GM20000 (cell line): ENCODE measurements at places on chromosomes 7 and 10.

- no peak for DNase-seq
Observed at GRCh38 chr10:127527891-127528290, 21.2 kb upstream of the NPS start.

- no peak for DNase-seq
Observed at GRCh38 chr10:99927721-99928280, 81.9 kb downstream of the DNMBP start.

GRCh38 chr10:103783681-103784080, 71.7 kb downstream of the SH3PXD2A start:
- DNase-seq, result no peak

GRCh38 chr10:45008524-45009161, 7.9 kb downstream of the ZNF22 start:
- peak; percentile 70 for DNase-seq

GRCh38 chr10:11179516-11180105, 161.9 kb downstream of the CELF2 start:
- no peak for DNase-seq

- DNase-seq, result no peak
Observed at GRCh38 chr7:18708204-18708603, 212.7 kb downstream of the HDAC9 start.

DNA sequence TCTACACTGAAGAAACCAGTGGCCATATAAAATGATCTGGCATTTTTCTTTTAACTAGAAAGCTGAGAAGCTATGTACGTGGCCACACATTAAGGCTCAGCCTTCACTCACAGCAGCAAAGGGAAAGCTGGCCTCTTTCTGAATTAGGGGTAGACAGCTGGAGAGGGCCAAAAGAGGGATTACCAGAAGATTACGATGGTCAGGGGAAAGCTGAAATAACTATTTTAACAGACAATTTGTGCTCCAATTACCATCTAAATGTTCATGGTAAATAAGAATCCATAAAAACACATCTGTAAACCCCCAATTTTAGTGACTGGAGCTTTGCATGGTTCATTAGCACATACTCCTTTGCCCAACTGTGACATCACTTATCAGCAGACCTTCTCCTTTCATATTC, 314.3 kb downstream of the HPSE2 start:
- no peak for DNase-seq

GRCh38 chr10:71829171-71829570, 21.9 kb downstream of the PSAP start:
- DNase-seq, result no peak

- DNase-seq, result no peak
Observed at GRCh38 chr10:47081264-47081663, 170.0 kb downstream of the PTPN20 start.

DNA sequence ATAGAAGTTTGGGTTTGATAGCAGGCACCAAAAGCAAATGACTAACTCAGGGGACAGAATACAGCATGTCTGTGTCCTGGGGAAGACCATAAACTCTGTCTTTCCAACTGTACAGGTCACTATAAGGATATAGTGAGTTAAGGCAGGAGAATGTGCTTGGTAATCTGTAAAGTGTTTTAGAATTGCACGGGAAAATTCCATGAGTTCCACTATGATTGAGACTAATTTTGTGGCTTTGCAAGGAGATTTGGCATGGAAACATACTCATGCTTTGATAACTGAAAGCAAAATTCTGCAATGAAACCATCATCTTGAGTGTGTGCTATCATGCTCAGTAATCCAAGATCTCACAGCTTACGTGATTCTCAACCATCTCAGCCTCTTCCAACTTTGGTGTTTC, 152.6 kb downstream of the PKD1L1 start:
- DNase-seq, result no peak

DNA sequence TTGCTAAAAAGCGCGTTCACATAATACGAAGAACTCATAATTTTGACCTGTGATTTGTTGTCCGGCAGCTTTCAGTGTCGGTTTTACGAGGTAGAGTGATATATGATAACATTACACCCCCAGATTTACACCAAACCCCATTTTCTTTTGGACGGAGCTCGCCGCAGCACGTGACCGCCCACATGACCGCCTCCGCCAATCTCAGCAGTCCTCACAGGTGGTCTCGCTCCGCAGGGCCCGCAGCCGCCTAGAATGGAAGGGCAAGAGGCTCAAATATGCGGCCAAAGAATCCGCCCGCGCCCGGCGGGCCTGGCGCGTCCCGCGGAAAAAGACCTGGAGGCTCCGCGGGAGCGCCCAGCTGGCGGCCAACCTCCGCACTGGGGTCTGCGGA, at the start of gene HOXA7:
TSS of gene HOXA7 (minus strand) at position 168 of the 391 bp plus-strand sequence. CDS start at position 38, 130 bp downstream.
- DNase-seq, result no peak

GRCh38 chr10:95493862-95494261, 67.3 kb downstream of the SORBS1 start:
- no peak for DNase-seq

- DNase-seq, result peak; percentile 51
Observed at GRCh38 chr7:43569424-43569823, 13.5 kb upstream of the STK17A start.

- DNase-seq, result no peak
Observed at GRCh38 chr10:78602201-78602932, 466.4 kb upstream of the ZMIZ1 start.

DNA sequence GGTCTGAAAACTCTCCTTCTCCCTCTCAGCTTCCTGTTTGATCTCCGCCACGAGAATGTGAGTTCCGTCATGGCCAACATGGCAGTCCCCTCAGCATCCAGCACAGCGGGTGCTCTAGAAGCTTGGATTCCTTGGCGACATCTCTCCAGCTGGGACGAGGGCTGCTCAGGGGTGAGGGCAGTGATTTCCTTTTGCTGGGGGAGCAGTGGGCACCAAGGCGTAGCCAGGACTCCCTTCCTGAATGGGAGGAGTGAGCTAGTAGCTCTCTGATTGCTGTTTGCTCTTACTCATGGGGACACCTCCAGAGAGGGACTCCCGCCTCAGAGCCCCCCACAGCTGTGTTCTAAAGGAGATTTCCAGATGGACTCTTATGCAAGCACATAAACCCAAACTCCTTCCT, 28.8 kb upstream of the CTBP2 start:
- no peak for DNase-seq

GRCh38 chr10:122435212-122435827, 19.1 kb upstream of the ARMS2 start:
- DNase-seq, result no peak

- no peak for DNase-seq
Observed at GRCh38 chr7:90230834-90231233, 14.1 kb upstream of the CFAP69 start.

DNA sequence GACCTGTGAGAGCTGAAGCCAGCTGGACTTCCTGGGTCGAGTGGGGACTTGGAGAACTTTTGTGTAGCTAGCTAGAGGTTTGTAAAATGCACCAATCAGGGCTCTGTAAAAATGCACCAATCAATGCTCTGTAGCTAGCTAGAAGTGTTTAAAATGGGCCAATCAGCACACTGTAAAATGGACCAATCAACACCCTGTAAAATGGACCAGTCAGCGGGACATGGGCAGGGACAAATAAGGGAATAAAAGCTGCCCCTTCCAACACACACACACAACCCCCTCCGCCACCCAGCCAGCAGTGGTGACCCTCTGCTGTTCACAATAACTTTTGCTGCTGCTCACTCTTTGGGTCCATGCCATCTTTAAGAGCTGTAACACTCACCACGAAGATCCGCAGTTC, 7.1 kb downstream of the ZNF511 start:
- no peak for DNase-seq

GRCh38 chr10:102600816-102601215, 43.5 kb upstream of the TRIM8 start:
- DNase-seq, result no peak

- no peak for DNase-seq
Observed at GRCh38 chr7:28165261-28165660, 15.3 kb downstream of the JAZF1 start.

GRCh38 chr10:45373003-45373575, 927 bp upstream of the ALOX5 start:
- peak; percentile 42 for DNase-seq

- no peak for DNase-seq
Observed at GRCh38 chr10:33388785-33389184, 54.3 kb upstream of the NRP1 start.

- peak; percentile 97 for DNase-seq
Observed at GRCh38 chr7:27095897-27096767, at the start of gene HOXA1. HOXA1 (minus strand) TSS chr7:27096000; CDS start chr7:27095912, 88 bp downstream.

GRCh38 chr7:139772115-139772514, 5.7 kb downstream of the HIPK2 start:
- DNase-seq, result no peak

DNA sequence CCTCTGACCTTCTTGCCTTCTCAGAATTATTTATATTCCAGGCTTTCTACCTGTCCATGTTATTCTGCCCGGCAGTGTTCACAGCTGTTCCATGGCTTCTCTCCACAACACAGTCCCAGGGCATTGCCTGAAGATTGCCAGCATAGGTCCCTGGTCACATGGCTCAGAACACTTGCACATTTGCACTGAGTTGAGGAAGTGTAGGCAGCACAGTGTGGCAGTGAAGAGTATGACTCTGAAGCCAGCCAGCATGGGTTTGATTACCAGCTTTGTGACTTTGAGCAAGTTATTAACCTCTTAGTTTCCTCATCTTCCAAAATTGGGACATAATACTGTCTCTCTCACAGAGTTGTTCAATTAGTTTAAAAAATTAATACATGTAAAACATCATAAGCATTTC, 73.2 kb upstream of the NEUROD6 start:
- DNase-seq, result no peak

DNA sequence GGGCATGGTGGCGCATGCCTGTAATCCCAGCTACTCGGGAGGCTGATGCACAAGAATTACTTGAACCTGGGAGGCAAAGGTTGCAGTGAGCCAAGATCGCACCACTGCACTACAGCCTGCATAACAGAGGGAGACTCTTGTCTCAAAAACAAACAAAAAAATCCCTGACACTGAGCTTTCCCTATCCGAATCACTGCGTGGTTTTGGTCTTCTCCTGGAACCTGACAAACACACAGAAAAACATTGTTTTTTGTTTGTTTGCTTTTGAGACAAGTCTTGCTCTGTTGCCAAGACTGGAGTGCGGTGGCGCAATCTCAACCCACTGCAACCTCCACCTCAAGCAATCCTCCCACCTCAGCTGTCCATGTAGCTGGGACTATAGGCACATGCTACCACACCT, 50.4 kb upstream of the PTPRN2 start:
- DNase-seq, result no peak

DNA sequence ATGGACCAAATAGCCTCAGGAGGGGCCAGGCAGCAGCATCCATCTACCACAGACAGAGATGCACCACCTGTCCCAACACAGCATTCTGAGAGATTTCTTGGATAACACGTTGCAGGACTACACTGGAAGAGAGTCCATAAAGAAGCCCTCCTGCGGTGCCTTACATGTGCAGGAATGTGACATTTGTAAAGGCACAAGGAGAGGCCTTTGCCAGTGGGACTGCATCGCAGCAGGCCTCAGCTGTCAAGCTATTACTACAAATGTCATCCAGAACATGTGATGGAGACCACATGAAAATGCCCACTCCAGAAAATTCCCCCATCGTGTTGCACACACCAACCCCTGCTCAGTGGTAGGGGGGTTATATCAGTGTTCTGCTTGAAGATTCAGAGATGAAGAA, 77.4 kb downstream of the ATXN7L1 start:
- DNase-seq, result no peak

DNA sequence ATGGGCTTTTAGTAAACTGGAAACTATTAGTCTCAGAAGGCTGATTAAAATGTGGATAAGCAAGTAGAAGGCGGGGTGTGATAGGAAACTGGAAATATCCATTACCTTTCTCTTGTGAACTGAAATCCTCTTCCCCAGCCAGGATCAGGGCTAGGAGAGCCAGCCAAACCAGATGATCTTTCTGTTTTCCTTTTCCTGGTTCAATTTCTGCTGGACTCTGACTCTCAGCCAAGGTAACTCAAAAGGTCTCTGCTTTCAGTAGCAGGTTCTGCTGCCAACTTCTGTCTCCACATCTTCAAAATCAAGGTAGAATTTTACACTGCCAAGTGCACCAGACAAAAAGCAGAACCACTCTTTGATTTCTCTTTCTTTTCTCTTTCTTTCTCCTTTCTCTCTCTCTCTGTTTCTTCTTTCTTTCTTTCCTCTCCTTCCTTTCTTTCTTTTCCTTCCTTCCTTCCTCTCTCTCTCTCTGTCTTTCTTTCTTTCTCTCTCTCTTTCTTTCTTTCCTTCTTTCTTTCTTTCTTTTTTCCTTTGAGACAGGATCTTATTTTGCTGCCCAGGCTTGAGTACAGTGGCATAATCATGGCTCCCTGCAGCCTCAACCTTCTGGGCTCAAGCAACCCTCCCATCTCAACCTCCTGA, 30.8 kb downstream of the OTUD1 start:
- DNase-seq, result no peak

GRCh38 chr7:122764020-122764419, 61.3 kb upstream of the RNF148 start:
- no peak for DNase-seq

- no peak for DNase-seq
Observed at GRCh38 chr7:25750744-25751508, 401.1 kb upstream of the NFE2L3 start.

- no peak for DNase-seq
Observed at GRCh38 chr10:126087796-126088505, 191.6 kb downstream of the FANK1 start.

GRCh38 chr7:107967420-107967819, 35.5 kb downstream of the LAMB1 start:
- DNase-seq, result no peak

- no peak for DNase-seq
Observed at GRCh38 chr10:53893061-53893460, 908.0 kb downstream of the PCDH15 start.

- DNase-seq, result peak; percentile 85
Observed at GRCh38 chr10:101291331-101292193, 62.3 kb upstream of the LBX1 start.

DNA sequence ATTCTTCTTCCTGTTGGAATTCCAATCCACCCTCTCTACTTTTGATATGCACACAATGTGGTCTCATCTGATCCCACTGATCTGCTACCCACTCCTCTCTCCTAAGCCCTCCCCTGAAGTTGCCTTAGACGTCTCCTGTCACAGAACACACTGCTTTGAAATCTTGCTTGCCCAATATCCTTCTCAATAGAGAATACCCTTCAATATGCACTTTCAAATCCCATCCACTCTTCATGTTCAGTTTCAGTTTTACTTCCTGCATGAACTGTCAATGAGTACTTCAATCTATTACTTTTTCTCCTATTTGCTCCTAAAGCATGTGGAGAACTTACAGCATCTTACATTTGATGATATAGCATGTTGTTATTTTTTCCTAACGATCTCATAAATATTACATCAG, 93.5 kb downstream of the UPF2 start:
- no peak for DNase-seq
